ENCODE measurements at places on chromosomes 1 and 21.

GRCh38 chr1:53176452-53177208, 20.0 kb upstream of the CPT2 start:
- no peak for DNase-seq

DNA sequence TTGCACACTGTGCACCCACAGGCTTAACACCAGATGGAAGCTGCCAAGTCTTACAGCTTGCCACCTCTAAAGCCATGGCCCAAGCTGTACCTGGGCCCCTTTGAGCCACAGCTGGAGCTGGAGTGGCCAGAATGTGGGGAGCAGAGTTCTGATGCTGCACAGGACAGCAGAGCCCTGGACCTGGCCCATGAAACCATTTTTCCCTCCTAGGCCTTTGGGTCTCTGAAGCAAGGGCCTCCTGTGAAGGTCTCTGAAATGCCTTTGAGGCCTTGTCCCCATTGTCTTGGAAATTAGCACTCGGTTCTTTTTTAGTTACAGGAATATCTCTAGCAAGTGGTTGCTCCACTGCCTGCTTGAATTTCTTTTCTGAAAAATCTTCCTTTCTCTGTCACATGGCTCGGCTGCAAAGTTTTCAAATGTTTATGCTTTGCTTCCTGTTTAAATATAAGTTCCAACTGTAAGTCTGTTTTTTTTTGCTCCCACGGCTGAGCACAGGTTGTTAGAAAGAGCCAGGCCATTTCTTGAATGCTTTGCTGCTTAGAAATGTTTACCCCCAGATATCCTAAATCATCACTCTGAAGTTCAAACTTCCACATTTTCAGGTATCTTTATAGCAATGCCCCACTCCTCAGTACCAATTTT, 156.8 kb upstream of the GORAB start:
- no peak for DNase-seq

GRCh38 chr1:146016891-146017290, 4.6 kb downstream of the HJV start:
- no peak for DNase-seq

- no peak for DNase-seq
These were observed 118.7 kb downstream of the ZP4 start for GRCh38 chr1:237772009-237772408.

DNA sequence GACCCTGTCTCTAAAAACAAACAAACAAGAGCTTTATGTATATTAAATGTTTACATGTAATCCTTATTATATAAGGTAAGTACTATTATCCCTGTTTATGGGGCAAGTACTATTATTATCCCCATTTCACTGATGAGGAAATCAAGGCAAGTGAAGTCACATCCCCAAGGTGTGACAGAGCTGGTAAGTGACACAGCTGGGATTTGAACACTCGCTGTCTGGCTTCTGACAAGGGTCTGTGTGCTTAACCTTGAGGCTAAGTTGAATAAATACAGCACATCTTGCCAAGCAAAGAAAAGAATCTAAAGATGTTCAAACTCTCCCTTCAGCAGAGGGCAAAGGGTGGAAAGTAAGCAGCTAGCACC, 167.9 kb upstream of the IRF2BP2 start:
- DNase-seq, result no peak

GRCh38 chr1:6224718-6225117, 11.0 kb downstream of the ICMT start:
- DNase-seq, result no peak

DNA sequence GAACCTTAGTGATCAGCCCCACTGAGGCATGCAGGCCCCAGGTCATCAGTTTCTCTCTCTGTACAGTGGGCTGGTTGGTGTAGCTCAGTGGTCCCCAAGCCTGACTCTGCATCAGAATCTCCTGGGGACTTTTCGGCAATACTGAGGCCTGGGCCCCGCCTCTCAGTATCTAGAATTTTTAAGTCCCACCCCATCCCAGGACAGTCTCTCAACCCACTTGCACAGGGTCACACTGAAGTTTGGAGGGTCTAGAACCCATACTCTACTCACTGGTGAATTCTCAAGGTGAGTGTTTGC, 216.4 kb downstream of the MATN1 start:
- DNase-seq, result no peak

DNA sequence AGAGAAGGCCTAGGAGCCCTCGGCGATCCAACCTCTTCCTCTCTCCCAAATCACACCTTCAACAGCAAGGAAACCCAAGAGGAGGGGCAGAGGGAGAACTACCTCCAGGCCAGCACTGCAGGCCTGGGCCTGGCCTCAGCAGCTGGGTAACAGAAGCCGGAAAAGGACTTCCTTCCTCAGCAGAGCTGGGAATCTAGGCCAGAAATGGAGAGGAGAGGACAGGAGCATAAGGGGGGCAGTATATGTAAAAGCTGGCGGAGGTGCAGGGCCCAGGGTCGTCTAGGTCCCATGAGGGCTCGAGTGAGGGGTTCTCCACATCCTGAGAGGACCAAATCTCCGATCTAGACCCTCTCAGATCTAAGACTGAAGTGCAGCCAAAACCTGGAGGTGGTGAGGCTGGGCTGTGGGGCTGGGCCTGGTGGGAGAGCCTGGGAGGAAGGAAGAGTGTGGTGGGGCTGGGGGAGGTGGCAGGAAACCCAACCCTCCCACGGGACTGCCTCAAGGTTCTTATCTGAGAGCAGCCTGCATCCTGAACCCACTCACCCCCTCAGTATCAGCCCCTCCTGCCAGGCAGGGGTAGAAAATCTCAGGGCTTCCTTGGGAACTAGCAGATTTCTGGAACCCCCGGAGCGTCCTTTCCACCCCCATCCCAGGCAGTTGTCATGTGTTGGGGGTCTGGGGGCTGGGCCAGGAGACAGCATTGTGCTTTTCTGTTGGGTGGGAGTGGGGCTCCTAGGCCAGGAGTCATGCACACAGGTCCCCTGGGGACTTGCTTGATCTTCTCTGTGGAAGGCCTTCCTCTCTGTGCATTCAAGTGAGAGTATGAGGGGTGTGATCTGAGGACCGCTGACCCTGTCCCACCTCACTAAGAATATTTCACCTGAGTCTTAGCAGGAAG, 33.0 kb downstream of the PIK3C2B start:
- DNase-seq, result peak; percentile 46

- no peak for DNase-seq
These were observed 1470.7 kb upstream of the PRMT6 start for GRCh38 chr1:105585791-105586190.

- no peak for DNase-seq
These were observed 100.3 kb downstream of the RERE start for GRCh38 chr1:8717148-8717547.

- no peak for DNase-seq
These were observed 15.6 kb upstream of the VAMP3 start for GRCh38 chr1:7755448-7755847.

- DNase-seq, result no peak
These were observed 35.9 kb upstream of the CTTNBP2NL start for GRCh38 chr1:112359961-112360767.

GRCh38 chr1:200176798-200177197, 149.3 kb downstream of the NR5A2 start:
- DNase-seq, result no peak

DNA sequence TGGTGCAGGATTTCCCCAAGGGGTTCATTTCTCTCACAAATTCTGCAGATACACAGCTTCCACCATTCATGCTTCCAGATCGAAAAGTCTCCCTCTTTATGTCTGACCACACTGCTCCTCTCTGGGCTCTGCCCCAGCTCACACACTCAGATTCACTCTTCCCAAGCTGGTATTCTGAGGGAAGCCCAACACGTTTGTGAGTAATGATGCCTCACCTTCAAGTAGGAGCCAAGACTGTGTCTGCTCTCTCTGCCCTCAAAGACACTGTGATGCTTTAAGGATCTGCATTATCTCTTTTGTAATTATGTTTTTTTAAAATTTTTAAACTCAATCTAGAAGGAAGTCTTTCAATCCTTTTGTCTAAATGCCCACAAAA, 19.8 kb downstream of the PRAMEF11 start:
- DNase-seq, result no peak

- DNase-seq, result no peak
These were observed 120.3 kb upstream of the TMEM51 start for GRCh38 chr1:15033264-15033663.

DNA sequence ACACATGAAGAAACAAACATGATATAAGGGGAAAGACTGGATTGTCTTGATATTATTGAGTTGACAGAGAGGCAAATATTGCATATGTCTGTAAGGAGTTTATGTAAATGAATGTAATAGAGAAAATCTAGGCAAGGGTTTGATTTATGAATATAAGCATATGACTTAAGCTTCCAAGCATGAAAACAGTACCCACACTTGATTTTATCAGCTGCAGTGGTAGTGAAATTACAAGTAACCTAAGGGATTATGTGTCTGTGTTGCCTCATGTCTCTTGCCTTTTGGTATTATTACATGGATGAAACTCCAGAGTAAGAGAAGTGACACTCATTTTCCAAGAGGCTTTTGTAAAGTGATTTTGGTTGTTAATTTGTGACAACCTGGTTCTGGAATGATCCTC, 1678.9 kb downstream of the KCNT2 start:
- DNase-seq, result no peak

DNA sequence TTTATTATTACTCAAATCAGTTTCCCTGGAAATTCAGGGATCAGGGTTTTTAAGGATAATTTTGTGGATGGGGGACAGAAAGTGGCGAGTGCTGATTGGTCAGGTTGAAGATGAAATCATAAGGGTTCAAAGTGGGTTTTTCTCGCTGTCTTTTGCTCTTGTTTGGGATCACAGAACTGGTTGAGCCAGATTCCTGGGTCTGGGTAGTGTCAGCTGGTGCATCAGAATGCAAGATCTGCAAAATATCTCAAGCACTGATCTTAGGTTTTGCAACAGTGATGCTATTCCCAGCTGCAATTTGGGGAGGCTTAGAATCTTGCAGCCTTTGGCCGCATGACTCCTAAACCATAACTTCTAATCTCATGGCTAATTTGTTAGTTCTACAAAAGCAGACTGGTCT, 9.3 kb downstream of the CHI3L2 start:
- no peak for DNase-seq

- peak; percentile 29 for DNase-seq
These were observed 17.5 kb downstream of the UBASH3A start for GRCh38 chr21:42421018-42421793.

DNA sequence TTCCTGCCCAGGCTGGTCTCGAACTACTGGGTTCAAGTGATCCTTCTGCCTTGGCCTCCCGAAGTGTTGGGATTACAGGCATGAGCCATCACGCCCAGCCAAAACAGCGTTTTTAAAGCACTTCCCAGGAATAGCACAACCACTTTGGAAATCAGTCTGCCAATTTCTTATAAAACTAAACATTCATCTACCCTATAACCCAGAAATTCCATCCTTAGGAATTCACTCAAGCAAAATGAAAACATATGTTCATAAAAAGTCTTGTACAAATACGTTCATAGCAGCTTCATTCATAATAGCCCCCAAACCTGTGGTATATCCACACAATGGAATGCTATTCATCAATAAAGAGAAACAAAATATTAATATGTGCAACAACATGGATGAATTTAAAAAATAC, 36.1 kb downstream of the PHC2 start:
- no peak for DNase-seq

DNA sequence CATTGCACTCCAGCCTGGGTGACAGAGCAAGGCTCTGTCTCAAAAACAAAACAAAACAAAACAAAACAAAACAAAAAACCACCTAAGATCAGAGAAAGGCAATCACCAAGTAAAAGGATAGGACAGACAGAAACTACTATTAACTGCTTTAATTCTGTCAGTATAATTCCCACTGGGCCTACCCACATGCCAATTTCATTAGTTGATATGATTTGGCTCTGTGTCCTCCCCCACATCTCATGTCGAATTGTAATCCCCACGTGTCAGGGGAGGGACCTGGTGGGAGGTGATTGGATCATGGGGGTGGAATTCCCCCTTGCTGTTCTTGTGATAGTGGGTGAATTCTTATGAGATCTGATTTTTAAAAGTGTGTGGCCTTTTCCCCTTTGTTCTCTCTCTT, 27.2 kb upstream of the CAPZB start:
- DNase-seq, result no peak

DNA sequence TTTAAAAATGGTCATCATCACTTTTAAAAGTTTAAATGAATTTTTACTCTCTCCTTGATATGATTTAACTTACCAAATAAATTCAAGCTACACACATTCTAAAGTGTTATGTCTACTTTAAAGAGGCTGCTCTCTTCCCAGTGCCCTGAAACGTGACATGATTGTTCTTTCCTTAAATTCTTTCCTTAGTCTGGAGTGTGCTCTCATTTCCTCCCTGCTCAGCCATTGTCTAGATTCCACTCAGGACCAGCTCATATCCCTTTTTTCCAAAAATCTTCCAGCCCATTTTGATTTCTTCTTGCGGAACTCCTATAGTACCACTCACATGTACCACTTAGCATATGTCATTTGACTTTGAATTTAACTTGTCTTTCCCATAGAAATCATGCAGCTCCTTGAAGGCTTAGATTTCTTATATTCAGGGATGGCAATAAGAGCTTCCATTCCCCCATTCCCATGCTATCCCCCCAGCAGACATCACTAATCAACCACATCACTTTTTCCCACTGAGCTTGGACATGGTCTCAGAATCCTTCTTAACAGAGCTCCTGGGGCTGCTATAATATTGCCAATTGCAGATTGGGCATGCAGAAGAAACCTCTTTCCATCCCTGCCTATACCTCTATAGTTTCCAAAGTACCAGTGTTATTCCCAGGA, 54.7 kb upstream of the ITPKB start:
- DNase-seq, result no peak

GRCh38 chr1:202547215-202547614, 163.0 kb downstream of the SYT2 start:
- no peak for DNase-seq

DNA sequence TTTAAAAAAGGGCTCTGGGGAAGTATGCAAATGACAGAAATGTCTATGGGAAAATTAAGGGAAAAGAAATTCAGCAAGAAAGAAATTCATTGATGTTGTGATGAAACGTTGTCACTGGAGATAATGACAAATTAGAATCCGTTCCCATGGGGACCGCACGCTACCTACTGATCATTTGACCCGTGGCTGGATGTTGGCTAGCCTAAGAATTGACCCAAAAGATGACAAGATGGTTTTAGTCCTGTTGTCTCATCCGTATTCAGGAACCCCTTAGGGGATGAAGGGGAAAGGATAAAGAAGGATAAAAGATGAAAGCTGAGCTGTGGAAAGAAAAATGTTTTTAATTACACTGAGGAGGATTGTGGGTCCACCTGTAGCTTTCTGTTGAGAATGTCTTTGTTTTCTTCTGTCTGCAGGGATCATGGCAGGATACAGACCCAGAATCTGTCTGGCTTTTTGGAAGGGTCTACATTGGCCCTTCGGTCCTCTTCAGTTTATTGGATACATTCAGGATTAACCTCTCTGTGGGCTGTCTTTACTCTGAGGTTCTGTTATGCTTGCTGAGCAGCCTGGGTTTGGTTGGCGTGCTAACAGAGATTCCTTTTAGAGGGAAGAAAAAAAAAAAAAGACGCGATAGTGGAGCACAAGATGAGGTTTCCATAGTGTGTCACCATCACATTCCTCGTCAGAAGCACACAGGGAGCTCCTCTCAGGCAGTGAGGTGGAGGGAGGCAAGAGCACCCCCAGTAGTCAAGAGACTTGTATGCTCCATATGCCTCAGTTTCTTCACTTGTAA, 106.2 kb downstream of the CACHD1 start:
- DNase-seq, result no peak

GRCh38 chr1:190259424-190259823, 218.2 kb downstream of the BRINP3 start:
- no peak for DNase-seq
